ENCODE measurements at places on chromosomes 12 and 14.
A peak's percentile ranks its signal among the peaks of the same experiment; 100 is the strongest.

DNA sequence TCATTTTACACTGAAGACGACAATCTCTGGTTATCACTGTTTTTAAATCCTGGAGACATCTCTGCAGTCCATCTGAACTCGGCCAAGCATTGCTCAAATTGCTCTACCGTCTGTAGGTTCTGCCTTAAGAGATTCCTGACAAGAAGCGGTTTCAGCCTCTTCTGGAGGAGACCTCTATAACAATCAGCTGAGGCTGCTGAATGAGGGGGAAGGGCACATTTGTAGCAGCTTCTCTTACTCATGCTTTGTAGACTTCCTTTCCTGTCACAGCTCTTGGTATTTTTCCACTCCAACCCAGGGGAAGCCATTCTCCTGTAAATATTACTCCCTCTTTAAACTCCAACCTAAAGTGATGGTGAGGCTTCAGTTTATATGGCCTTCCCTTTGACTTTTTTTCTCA is 3.0 kb downstream of the ARG2 start:
- H3K4me1 ChIP-seq, result no peaks in the 10 kb centered on the region
- H3K27ac ChIP-seq, result no peak overlapping the region
- no peaks in the 10 kb centered on the region for H3K36me3 ChIP-seq
- no peak overlapping the region for H3K4me3 ChIP-seq
- H3K27me3 ChIP-seq, result peaks cover 3% of the 10 kb centered on the region

DNA sequence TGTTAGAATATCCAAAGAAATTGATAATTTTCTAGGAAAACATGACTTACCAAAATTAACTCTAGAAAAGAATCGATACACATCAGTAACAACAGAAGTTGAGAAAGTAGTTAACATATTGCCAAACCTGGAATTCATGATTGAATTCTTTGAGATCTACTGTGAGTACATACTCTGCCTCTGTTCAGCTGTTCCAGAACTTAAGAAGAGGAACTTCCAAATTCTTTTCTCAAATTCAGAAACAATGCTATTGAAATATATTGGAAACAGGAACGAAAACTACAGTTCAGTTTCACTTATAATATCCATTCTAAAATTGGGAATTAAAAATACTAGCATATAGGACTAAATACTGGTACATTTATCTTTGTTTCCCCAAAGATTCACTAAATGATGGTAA is 57.9 kb downstream of the MARK3 start:
- peaks cover 11% of the 10 kb centered on the region for H3K36me3 ChIP-seq
- no peak overlapping the region for H3K27ac ChIP-seq
- H3K27me3 ChIP-seq, result no peaks in the 10 kb centered on the region
- DNase-seq, result no peak
- no peak overlapping the region for H3K4me3 ChIP-seq
- H3K4me1 ChIP-seq, result no peaks in the 10 kb centered on the region

GRCh38 chr14:31174433-31174832 is 33.2 kb downstream of the HECTD1 start:
- no peak for DNase-seq
- H3K27me3 ChIP-seq, result no peaks in the 10 kb centered on the region
- H3K4me1 ChIP-seq, result no peaks in the 10 kb centered on the region
- no peak overlapping the region for H3K27ac ChIP-seq
- no peak overlapping the region for H3K4me3 ChIP-seq
- H3K36me3 ChIP-seq, result peaks cover 23% of the 10 kb centered on the region

- H3K27ac ChIP-seq, result no peak overlapping the region
- peak; percentile 27 for DNase-seq
- peaks cover 16% of the 10 kb centered on the region for H3K4me1 ChIP-seq
- H3K27me3 ChIP-seq, result peaks cover 3% of the 10 kb centered on the region
Measured at GRCh38 chr14:70097576-70098249, 91.0 kb downstream of the SLC8A3 start.

- H3K27me3 ChIP-seq, result no peaks in the 10 kb centered on the region
- no peak overlapping the region for H3K27ac ChIP-seq
- H3K36me3 ChIP-seq, result no peaks in the 10 kb centered on the region
- peak; percentile 82 for DNase-seq
- H3K4me1 ChIP-seq, result no peaks in the 10 kb centered on the region
- H3K4me3 ChIP-seq, result no peak overlapping the region
Measured at GRCh38 chr12:91211866-91212265, 29.2 kb upstream of the DCN start.

DNA sequence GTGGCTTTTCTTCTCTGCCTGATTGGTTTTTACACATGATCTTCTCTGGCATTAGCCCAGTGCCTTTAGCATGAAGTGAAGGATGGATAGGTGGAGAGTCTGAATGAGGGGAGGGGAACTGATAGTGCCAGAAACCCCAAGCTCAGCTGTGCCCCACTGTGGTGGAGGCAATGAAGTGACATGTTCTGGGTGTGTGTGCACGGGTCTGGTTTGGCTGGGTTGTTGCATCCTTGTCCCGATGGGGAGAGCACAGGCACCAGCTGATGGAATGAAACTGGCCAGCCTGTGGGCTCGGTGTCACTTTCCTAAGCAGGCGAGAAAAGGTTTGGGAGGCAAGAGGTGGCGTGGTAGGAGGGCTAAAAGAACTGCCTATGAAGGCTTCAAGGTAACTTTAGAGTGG is 65.3 kb downstream of the CACNA1C start:
- peak overlapping the region; percentile 60 for H3K27ac ChIP-seq
- H3K27me3 ChIP-seq, result no peaks in the 10 kb centered on the region
- peaks cover 32% of the 10 kb centered on the region for H3K4me1 ChIP-seq
- H3K4me3 ChIP-seq, result no peak overlapping the region
- peaks cover 2% of the 10 kb centered on the region for H3K36me3 ChIP-seq

- no peaks in the 10 kb centered on the region for H3K27me3 ChIP-seq
- H3K36me3 ChIP-seq, result peaks cover 7% of the 10 kb centered on the region
- peaks cover 14% of the 10 kb centered on the region for H3K4me1 ChIP-seq
- no peak overlapping the region for H3K27ac ChIP-seq
- DNase-seq, result no peak
- no peak overlapping the region for H3K4me3 ChIP-seq
Measured at GRCh38 chr14:89371585-89372511, 45.2 kb downstream of the FOXN3 start.

DNA sequence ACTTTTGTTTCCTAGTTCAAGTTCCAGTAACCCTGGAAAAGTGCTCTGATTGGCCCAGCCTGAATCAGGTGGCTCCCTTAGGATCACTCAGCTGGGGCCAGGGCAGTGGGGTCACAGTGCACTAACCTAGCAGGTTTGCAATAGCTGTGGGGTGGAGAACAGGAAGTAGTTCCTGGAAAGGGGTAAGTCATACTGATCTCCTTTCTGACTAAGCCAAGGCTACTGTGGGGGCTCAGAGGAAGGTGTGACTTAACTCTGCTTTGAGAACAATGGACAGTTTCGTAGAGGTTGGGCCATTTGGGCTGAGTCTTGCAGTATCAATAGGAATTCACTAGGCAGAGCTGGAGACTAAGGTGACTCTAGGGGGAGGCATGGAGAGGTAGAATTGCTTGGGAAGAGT is 89.4 kb downstream of the KIF26A start:
- H3K4me1 ChIP-seq, result peaks cover 7% of the 10 kb centered on the region
- H3K4me3 ChIP-seq, result no peak overlapping the region
- DNase-seq, result no peak
- no peak overlapping the region for H3K27ac ChIP-seq
- H3K36me3 ChIP-seq, result peaks cover 3% of the 10 kb centered on the region

- DNase-seq, result no peak
- no peak overlapping the region for H3K4me3 ChIP-seq
- H3K27ac ChIP-seq, result no peak overlapping the region
- H3K36me3 ChIP-seq, result peaks cover 22% of the 10 kb centered on the region
Measured at GRCh38 chr14:64733899-64734298, 29.7 kb downstream of the PLEKHG3 start.

DNA sequence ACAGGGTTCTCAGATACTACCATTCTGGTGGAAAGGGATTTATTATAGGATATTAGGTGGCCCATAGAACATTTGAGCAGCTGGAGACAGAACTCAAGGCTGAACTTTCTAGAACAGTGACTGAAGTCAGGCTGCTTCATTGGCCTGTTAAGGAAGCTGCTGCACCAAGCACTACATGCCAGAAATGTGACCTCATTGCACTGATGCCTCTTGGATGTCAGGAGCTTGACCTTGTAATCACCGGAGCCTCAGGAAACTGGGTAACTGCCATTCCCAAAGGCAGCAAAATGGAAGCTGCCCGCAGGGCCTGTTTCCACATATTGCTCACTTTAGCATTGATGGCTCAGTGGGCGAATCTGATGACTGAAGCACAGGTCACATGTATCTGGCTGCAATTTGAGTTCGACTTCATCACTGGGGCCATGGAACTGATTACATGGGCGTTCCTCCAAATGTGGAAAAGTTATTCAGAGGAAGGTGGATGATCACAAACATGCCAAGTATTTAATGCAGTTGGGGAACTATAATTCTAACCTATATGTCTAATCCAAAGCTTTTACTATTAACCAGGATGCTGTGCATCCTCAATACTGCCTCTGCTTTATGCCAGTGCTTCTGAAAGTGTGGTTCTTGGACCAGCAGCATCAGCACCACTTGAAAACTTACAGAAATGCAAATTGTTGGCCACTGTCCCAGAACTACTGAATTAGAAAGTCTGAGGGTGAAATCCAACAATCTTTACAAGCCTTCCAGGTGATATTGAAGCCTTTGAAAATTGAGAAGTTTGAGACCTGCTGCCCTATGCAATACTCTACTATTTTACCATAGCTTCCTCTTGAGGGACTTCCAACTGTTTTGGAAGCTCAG is 337.2 kb upstream of the NAV3 start:
- no peak overlapping the region for H3K27ac ChIP-seq
- DNase-seq, result peak; percentile 16
- no peaks in the 10 kb centered on the region for H3K36me3 ChIP-seq

GRCh38 chr12:22951206-22951605 is 326.2 kb downstream of the ETNK1 start:
- H3K4me3 ChIP-seq, result no peak overlapping the region
- H3K36me3 ChIP-seq, result no peaks in the 10 kb centered on the region
- no peak overlapping the region for H3K27ac ChIP-seq
- H3K27me3 ChIP-seq, result no peaks in the 10 kb centered on the region

DNA sequence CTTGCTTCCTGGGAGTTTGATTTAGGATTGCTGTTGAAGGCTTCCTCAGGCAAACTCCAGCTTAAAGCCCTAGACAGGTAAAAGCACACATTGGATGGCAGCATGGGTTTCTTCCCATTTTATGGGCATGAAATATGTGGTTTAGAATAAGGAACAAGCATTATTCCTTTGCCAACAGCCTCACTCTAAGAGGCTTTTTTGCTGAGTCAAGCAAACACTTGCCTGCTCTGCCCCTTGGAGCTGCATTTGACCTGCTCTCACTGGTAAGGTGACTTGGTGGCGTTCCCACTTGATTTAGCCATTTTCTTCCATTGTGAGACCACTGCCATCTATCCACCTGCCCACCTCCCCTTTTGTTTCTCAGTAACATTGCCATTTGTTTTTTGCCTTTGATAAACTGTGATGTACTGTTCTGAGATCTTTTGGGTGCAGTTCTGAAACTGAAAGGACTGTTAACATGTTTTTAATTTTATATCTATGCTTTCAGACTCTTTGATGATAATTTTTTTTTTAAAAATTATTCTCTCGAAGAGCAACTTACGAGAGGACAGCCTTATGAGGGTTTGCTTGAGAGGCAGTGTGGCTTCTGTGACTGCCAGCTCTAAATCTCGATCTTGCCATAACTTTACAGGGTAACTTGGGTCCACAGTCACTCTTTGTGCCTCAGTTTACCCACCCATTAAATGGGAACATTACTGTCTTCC is 92.6 kb downstream of the GALNT8 start:
- no peaks in the 10 kb centered on the region for H3K4me1 ChIP-seq
- no peak overlapping the region for H3K4me3 ChIP-seq
- no peaks in the 10 kb centered on the region for H3K36me3 ChIP-seq
- peaks cover 8% of the 10 kb centered on the region for H3K27me3 ChIP-seq
- DNase-seq, result no peak
- no peak overlapping the region for H3K27ac ChIP-seq

- H3K27ac ChIP-seq, result no peak overlapping the region
- no peak overlapping the region for H3K4me3 ChIP-seq
- H3K27me3 ChIP-seq, result no peaks in the 10 kb centered on the region
- no peak for DNase-seq
Measured at GRCh38 chr14:60786905-60787304, 52.3 kb downstream of the MNAT1 start.

DNA sequence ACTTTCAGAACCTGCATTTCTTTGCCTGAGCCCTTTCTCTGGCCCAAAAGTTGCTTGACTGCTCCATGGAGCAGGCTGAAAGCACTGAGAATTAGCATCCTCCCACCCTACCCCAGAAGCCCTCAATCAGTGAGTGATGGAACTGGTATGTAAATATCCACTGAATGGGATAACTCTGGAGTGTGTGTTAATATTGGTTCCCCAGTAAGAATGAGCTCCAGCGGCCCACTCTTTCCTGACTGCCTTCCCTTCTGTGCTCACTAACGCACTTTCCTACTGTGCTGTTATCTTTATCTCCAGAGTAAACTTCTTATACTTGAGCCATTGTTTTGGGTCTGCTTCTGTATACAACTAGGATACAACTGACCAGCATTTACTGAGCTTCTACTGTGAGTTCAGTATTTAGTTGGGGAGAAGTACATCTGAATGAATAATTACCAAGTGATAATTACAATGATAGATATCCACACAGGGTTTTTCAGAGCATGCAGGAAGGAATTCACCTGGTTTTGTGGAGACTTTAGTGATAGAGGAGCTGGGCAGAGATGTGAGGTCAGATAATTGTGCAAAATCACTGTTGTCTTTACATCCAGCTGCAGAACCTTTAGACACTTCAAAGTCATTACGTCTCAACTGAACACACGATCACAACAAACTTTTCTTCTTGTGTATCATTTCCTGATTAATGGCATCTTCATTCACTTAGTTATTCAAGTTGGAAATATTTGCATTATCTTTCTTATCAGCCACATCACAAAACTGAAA is 149.2 kb upstream of the BTG1 start:
- DNase-seq, result no peak
- no peaks in the 10 kb centered on the region for H3K27me3 ChIP-seq
- no peak overlapping the region for H3K27ac ChIP-seq
- no peak overlapping the region for H3K4me3 ChIP-seq
- H3K4me1 ChIP-seq, result no peaks in the 10 kb centered on the region

- no peaks in the 10 kb centered on the region for H3K36me3 ChIP-seq
- peaks cover 27% of the 10 kb centered on the region for H3K27me3 ChIP-seq
- peak within 1 kb of the TSS; percentile 43 for H3K4me3 ChIP-seq
Measured at GRCh38 chr14:85529803-85530574, at the start of gene FLRT2. TSS of gene FLRT2 (plus strand) at chr14:85530144. CDS start at chr14:85621515, 91,371 bp downstream.
